DMS79 (cell line): ENCODE measurements at places on chromosomes 2 and 18.

DNA sequence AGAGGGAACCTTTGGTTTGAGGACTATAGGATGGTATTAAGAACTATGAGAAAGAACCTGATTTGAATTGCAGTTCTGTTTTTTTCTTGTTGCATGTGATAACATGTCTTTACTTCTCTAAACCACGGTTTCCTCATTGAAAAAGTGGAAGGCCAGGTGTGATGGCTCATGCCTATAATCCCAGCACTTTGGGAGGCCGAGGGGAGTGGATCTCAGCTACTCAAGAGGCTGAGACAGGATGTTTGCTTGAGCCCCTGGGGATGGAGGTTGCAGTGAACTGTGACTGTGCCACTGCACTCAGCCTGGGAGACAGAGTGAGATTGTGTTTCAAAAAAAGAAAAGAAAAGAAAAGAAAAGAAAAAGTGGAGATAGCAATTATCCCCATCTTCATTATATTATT lies 32.3 kb downstream of the SCN9A start:
- DNase-seq: no peak

DNA sequence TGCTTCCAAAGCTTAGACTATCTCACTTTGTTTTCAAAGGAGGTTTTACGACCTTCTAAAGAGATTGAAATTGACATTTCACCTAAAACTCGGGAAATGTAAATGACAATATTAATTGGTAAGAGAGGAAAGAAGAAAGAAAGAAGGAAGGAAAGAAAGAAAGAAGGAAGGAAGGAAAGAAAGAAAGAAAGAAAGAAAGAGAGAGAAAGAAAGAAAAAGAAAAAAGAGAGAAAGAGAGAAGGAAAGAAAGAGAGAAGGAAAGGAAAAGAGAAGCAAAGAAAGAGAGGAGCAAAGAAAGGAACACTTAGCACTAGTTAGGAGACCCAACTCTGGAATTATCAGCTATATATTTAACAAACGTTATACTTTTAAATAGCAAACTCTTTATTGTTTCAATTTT lies 3.7 kb downstream of the GKN1 start:
- no peak for DNase-seq

DNA sequence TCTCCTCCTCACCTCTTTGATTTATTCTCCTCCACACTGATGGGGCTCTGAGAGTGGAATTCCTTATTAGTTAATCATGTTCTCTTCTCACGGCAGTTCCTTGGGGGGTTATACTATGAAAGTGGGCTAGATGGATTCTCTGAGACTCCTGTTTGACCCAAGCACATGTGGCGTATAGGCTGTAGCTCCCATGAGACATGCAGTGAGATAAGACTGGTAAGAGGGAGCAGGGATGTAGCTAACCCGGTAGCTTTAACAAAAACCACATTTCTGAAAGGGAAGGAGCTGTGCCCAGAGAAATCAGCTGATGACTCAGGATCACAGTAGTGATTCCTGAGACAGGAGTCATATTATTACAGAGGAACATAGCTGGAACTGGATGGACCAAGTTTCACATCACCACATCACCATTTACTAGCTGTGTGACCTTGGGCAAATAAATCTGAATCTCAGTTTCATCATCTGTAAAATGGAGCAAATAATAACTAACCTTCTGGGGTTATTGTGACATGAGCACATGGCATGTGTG lies 82.9 kb downstream of the CRIM1 start:
- no peak for DNase-seq

GRCh38 chr2:134440336-134440909 lies 186.6 kb downstream of the MGAT5 start:
- DNase-seq: no peak

DNA sequence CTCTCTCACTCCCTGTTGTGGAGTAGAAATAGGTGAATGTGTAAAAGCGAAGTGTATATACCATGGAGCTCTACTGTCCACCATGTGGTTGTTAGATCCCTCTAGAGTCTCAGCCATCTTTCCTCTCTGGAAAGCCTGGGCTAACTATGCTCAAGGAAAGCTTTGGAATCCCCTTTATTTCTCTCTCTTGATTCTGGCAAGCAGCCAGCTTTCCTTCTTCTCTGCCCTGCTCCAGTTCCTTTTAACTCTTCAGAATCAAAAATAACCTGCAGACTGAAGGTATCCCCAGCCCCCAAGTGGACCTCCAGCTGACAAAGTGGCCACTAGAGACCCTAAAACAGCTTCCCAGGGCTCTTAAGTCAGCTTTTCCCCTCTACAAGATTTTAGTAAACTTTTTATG lies 381.9 kb downstream of the PLCL1 start:
- no peak for DNase-seq

DNA sequence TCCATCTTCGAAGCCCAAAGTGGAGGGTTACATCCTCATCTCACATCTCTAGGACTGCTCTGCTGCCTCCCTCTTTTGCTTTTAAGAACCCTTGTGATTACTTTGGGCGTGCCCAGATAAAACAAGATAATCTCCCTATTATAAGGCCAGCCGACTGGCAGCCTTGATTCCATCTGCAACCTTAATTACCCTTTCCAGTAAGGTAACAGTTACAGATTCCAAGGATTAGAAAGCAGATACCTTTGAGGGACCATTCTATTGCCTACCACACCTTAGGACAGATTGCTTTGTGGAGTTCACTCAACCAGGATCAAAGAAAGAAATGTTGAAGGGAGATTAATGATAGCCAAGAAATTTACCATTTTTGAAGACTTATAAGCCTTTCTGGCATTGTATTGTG lies 250.8 kb upstream of the ACVR2A start:
- DNase-seq: no peak

- no peak for DNase-seq
These were observed 331.5 kb upstream of the LRP1B start for GRCh38 chr2:142462306-142462705.
